ENCODE measurements at places on chromosomes 4 and X. TPM values are rescaled to one million over a fixed set of nuclear protein-coding genes. Genes with fewer than 3 reads are reported as not detected.

Gene PFKFB1
- total RNA-seq, result 0.21 TPM

Gene ENAM
- not detected for total RNA-seq

DNA sequence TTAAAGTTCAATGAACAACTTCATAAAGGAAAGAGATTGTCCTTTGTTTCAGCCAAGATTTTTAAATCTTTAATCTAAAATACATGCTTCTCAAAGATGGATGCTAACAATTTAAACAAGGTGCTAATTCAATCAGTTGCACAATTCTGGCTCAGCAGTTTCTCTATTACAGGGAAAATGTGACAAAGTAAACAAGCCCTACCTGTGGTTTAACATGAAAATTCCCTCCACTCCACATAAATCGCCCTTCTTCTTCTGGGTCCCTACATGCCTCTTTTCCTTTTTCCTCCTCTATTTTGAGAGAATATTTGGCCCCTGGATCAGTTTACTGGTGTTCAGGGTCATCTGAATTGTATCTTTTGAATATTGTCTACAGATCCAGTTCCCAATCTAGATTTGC, 80.6 kb downstream of the FRYL start:
- DNase-seq, result no peak

Gene ARX
- 0.52 TPM for total RNA-seq

Gene PPP2R3B
- 57.9 TPM for total RNA-seq

DNA sequence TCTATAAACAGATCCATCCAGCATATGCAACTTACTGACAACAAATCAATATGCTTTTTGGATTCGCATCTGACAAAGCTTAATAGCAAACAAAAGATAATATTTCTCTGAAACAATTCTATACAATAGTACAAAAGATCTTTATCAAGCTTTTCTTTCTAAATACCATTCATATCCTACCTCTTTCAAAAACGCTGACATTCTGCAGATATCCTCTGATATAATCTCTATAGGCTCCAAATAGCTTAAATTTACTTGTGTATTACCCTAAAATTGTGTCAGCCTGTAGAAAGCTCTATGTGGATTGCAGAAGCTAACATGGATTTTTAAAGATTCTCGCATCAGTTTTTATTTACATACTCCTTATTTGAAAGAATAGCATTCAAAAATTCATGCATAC, 260.6 kb downstream of the GASK1B start:
- no peak for DNase-seq

DNA sequence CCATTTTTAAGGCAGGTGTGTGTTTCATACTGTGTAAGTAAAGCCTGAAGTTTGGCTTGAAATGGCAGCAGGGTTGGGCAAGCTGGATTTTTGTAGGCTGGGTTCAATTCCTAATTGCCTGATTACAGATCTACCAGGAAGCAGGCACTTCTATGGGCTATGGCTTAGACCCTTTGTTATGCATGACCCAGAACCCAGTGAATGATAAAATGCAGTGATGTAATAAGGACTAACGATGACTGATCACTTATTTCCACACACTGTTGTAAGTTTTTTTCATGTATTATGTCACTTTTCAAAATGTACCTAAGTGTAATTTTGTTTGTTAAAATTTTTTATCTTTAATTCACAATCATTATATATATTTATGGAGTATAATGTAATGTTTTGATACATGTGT, 8.6 kb downstream of the LANCL3 start:
- no peak for DNase-seq
